ENCODE measurements at places on chromosomes 6 and 20.

- no peak for DNase-seq
Observed at GRCh38 chr6:41315203-41315602, 20.2 kb upstream of the NCR2 start.

DNA sequence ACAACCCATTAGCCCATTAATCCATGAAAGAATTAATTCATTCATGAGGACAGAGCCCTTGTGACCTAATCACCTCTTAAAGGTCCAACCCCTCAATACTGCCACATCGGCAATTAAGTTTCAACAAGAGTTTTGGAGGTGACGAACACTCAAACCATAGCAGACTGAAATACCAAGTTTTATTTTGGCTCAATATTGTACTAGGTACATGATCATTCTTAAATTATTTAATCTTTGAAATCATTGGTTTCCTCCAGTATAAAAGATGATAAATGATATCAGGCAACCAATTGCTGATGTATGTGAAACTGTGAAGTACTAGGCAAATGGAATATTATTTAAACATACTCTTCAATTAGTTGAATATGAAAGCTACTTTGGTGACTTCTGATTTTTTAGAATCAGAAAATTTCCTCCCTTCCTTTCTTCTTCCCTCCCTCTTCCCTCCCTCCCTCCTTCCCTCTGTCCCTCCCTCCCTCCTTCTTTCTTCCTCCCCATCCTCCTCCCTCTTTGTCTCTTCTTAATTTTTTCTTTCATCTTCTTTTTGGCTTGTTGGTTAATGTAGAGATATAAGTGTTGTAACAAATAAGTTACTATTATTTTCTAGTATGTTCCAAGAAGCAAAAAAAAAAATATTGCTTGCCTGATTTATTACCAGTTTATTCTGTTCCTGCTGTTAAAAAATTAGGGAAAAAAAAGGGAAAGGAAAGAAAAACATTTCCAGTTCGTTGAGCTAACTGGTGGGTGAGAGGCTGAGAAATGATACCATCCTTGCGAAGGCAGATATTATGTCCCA is 233.9 kb upstream of the ZNF217 start:
- DNase-seq = no peak

GRCh38 chr6:135796643-135797305 is 54.7 kb upstream of the PDE7B start:
- DNase-seq = no peak

- peak; percentile 58 for DNase-seq
Observed at GRCh38 chr6:7243179-7243981, 69.6 kb downstream of the SSR1 start.

DNA sequence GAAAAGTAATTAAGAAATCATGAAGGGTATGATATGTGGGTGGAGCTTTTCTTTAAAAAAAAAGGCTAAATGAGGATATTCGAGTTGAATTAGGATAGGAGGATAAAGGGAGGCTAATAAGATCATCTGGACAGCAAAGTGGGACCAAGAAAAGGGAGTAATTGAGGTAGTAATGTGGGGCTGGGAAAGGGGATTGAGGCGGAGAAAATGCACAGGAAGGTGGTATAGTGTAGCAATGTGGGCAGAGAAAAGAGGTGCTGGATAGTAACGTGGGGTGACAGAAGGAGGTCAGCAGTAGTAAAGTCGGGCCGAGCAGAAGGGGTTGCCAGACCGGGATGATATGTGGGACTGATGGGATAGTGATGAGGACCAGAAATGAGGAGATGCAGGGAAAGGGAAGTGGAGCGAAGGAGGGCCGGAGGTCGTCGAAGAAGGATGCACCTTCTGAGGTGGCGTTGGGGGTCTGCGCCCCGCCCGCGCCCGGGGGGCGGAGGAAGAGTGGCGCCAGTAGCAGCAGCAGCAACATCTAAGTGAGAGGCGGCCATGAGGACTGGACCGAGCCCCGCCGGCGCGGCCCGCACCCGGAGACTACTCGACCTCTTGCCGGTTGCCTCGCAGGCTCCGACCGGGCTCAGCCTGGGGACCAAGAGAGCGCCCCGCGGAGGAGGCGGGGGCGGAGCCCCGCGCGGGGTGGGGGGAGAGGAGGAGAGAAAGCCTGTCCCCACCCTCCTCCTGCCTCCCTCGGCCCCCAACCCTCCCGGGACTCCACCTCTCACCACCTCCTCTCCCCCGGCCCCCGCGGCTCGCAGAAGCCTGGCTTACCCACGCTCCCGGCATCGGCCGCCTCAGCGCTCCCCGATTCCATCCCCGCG is 887 bp downstream of the GABBR1 start:
- DNase-seq = peak; percentile 75

GRCh38 chr6:36698196-36698595 is 570 bp downstream of the RAB44 start:
- DNase-seq = no peak

GRCh38 chr20:1186367-1186991 is 1.7 kb upstream of the TMEM74B start:
- DNase-seq = no peak

GRCh38 chr6:122028933-122029522 is 370.4 kb upstream of the HSF2 start:
- no peak for DNase-seq

- no peak for DNase-seq
Observed at GRCh38 chr6:148085631-148086331, 256.9 kb upstream of the SASH1 start.

GRCh38 chr20:24954566-24954965 is 5.5 kb downstream of the CST7 start:
- no peak for DNase-seq

DNA sequence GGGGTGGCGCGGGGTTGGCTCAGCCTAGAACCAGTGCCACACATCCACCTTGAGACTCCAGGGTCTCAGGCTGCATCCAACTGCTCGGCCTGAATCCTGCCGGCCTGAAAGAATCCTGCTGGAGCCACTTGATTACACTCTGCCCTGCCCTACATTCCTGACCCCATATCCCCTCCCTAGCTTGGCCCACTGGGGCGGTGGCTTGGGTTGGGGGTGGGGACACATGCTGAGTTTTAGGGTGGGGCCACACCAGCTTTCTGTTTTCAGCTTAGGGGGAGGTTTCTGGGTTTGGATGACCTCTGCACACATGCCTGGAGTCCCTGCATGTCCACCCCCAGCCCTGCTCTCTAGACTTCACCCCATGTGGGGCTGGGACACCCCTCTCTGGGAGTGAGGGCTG is 6.8 kb downstream of the ITPR3 start:
- no peak for DNase-seq

GRCh38 chr6:7637533-7637932 is 47.5 kb downstream of the SNRNP48 start:
- no peak for DNase-seq

DNA sequence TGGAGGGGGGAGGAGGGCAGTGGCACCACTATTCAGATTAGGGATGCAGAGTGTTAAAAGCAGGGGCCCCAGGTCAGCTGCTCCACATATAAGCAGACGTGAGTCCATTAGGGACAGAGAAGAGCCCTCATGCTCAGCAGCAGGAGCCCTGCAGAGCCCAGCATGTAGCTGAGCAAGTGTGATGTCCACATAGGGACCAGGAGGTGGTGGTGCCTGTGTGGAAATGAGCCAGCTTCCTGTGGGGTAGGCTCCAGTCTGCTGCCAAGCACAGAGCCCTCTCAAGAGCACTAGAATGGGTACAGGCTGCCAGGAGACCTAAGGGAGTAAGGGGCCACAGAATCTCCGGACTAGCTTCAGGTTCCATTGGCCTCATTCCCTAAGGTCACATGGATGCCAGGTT is 57.9 kb upstream of the MLN start:
- no peak for DNase-seq

DNA sequence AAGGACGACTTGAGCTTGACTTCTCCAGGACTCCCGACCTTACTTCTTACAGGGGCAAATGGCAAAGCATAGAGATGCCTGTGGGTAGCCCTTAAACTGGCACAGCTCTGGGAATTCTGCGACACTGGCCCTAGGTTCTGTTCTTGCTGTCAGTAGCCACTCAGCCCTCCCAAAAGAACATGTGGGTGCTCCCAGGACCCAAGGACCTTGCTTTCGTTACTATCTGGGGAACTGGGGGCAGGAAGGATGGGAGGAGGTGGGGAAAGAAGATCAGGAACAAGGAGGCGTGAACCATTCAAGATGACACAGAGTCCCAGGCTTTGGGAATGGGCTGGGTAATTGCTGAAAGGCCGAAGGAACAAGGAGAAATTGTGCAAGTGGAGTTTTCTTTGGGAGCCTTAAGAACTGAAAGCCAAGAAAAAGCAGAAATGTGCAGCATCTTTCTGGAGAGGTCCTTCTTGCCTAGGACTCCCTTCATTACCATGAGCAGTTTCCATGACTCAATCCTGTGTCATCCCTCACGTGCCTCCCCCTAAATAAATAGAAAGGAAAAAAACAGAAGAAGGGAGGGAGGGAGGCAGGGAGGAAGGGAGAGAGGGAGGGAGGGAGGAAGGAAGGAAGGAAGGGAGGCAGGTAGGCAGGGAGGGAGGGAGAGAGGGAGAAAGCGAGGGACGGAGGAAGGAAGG is 284.6 kb upstream of the FOXQ1 start:
- no peak for DNase-seq

GRCh38 chr6:12318749-12319148 is 28.6 kb downstream of the EDN1 start:
- no peak for DNase-seq

GRCh38 chr6:157542414-157543160 is 161.6 kb downstream of the ZDHHC14 start:
- no peak for DNase-seq

DNA sequence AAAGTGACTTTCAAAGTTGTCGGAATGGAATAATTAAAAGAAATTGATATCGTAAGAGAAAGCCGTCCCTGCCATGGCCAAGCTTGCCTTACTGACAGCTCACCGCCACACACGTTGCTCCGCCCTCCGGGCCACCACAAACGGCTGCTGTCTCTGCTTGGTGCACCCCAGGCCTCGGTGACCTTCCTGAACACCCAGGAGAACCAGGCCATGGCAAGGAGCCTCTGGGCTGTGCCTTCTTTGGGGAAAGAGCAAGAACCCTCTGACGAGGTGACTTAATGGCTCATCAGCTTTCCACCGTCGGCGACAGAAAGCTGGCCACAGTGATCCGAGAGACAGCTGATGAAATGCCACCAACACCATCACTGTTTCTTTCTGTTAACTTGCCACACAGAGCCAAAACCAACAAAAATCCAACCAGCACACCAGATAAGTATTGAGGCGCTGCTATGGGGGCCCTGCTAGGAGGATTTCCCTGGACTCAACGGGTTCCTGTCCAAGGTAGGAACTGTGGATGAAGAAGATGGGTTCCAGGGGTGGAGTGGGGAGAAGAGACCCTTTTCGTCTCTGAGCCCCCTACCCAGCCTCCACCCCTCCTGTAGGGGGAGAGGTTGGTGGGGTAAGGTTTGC is 61.4 kb downstream of the NPEPL1 start:
- no peak for DNase-seq

- DNase-seq = no peak
Observed at GRCh38 chr6:148595550-148595949, 151.3 kb upstream of the UST start.

DNA sequence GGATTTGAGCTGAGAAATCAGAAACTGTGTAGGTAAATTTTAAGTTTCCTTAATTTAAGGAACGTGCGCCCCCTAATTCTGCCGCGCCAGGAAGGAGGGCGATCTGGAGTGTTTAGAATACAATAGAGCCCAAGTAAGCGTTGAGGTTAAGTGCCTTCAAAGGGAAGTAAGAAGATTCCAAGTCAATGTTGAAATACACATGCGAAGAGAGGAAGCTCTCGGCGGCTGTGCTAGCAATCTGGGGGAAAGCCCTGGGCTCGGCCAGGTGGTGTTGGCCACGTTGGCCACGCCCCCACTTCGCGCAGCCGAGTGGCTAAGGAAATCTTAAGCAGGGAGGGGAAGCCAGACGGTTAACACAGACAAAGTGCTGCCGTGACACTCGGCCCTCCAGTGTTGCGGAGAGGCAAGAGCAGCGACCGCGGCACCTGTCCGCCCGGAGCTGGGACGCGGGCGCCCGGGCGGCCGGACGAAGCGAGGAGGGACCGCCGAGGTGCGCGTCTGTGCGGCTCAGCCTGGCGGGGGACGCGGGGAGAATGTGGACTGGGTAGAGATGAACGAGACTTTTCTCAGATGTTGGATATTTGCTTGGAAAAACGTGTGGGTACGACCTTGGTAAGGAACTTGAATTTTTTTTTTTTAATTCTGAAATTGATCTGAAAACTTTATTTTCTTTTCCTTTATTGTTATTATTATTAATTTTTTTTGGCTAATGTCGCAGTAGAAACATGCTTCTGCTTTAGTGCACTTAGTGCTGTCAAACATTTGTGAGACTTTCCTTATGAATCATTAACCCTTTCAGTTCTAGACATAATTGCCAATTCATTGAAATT is at the start of gene PRDM1:
TSS of gene PRDM1 (plus strand) at position 353 of the 830 bp plus-strand sequence. CDS start at position 571, 218 bp downstream.
- peak; percentile 88 for DNase-seq

Measured in activated naive CD4-positive, alpha-beta T cell treated with anti-CD3 and anti-CD28 coated beads, Interleukin-2, amount 10 ng/mL, durations not matched to agents 7 days and 5 days (primary cell).